ENCODE measurements at places on chromosomes 5 and 9.

DNA sequence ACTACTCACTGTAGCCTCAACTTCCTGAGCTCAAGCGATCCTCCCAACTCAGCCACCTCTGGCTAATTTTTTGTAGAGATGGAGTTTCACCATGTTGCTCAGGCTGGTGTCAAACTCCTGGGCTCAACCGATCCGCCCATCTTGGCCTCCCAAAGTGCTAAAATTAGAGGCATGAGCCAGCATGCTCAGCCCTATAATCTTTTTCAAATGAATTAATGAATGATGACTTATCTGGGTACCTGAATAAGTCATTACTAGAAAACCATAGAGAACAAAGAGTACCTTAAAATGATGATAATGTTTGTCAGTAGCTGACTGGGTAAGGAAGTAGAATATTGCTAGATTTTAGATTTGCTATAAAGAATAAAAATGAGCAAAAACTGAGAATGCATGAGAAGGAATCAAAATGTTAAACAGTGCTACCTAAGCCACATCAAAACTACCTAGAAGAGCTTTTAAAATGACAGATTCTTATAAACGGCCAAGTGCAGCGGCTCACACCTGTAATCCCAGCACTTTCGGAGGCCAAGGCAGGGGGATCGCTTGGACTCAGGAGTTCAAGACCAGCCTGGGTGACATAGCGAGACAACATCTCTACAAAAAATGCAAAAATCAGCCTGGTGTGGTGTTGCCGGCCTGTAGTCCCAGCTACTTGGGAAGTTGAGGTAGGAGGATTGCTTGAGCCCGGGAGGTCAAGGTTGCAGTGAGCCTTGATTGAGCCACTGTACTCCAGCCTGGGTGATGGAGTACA lies 13.6 kb downstream of the FNBP1 start:
- no peak for DNase-seq

DNA sequence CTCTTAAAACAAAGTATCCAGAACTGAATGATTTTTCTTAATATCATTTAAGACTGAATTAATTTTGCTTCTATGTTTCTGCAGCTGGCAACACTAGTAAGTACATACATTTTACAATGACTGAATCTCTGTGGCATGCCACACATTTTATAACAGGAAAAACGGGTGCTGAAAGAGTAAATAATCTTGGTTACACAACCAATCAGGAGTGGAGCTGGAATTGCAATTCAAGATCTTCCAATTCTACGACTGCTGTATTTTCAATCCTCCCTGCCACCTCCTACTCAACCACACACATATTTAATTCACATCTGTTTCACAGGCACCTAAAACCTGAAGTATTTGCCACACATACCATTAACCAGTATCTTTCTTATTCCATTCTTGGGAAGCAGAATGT lies 52.7 kb upstream of the NR5A1 start:
- DNase-seq, result no peak

- DNase-seq, result no peak
Observed at GRCh38 chr9:110583237-110583636, 3.7 kb upstream of the SVEP1 start.

GRCh38 chr5:136087961-136088871 lies 44.4 kb upstream of the SMAD5 start:
- no peak for DNase-seq

- no peak for DNase-seq
Observed at GRCh38 chr9:72588336-72588735, 66.9 kb downstream of the TMC1 start.

Data from activated T-cell treated with anti-CD3 and anti-CD28 coated beads for 1 hour (primary cell).